Panc1 (cell line): ENCODE measurements at places on chromosomes 3 and 15. TPM values are rescaled to one million over a fixed set of nuclear protein-coding genes. Genes with fewer than 3 reads are reported as not detected.
A peak's percentile ranks its signal among the peaks of the same experiment; 100 is the strongest.

TMCO5A gene
- total RNA-seq = not detected

KCNMB2 gene
- total RNA-seq = not detected

COL7A1 gene
- 40.0 TPM for total RNA-seq

ARPP21 gene
- not detected for total RNA-seq

PAQR5 gene
- 2.0 TPM for total RNA-seq

TRH gene
- not detected for total RNA-seq

SCN11A gene
- not detected for total RNA-seq

SGO1 gene
- 14.8 TPM for total RNA-seq

ISL2 gene
- total RNA-seq = 0.51 TPM

GOLGA8N gene
- total RNA-seq = 4.1 TPM

GOLGA6D gene
- not detected for total RNA-seq

EAF2 gene
- 5.3 TPM for total RNA-seq

STAC gene
- 18.8 TPM for total RNA-seq

GRCh38 chr3:43212914-43213611 lies 73.3 kb upstream of the SNRK start:
- no peak overlapping the region for H3K4me3 ChIP-seq
- H3K36me3 ChIP-seq = no peaks in the 10 kb centered on the region
- no peaks in the 10 kb centered on the region for H3K27me3 ChIP-seq
- DNase-seq = no peak

- no peak overlapping the region for H3K4me3 ChIP-seq
- H3K4me1 ChIP-seq = no peaks in the 10 kb centered on the region
- H3K27me3 ChIP-seq = no peaks in the 10 kb centered on the region
- DNase-seq = no peak
Observed at GRCh38 chr3:167575000-167575600, 78.6 kb downstream of the WDR49 start.

GRCh38 chr15:93523481-93523880 lies 434.5 kb upstream of the RGMA start:
- no peak for DNase-seq
- no peak overlapping the region for H3K4me3 ChIP-seq
- no peak overlapping the region for H3K27ac ChIP-seq
- H3K36me3 ChIP-seq = no peaks in the 10 kb centered on the region

- DNase-seq = no peak
- no peaks in the 10 kb centered on the region for H3K4me1 ChIP-seq
- H3K36me3 ChIP-seq = no peaks in the 10 kb centered on the region
- no peaks in the 10 kb centered on the region for H3K27me3 ChIP-seq
- no peak overlapping the region for H3K27ac ChIP-seq
Observed at GRCh38 chr3:171377859-171378258, 82.3 kb downstream of the TNIK start.

DNA sequence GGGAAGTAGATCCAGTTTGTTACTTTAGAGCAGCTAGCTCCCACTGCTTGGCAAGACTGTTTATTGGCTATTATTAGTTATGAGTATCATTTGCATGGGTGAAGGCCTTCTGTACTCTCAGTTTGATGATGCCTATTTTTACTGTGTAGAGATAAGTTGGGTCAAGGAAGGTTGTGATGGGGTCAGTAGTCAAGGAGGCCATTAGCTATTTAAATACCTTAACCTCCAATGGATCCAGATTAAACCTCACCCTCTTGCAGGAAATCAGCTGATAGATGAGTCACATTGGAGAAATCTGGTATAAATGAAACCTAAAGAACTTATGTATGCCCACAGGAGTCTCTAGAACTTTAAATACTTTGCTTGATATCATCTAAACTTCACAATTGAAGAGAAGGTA lies 45.0 kb downstream of the THBS1 start:
- H3K36me3 ChIP-seq = no peaks in the 10 kb centered on the region
- no peak overlapping the region for H3K4me3 ChIP-seq
- DNase-seq = no peak
- H3K4me1 ChIP-seq = no peaks in the 10 kb centered on the region; the same call in 1 of the 2 replicates
- no peaks in the 10 kb centered on the region for H3K27me3 ChIP-seq

GRCh38 chr3:133040696-133041523 lies 2.7 kb downstream of the TMEM108 start:
- peak; percentile 20 for DNase-seq
- peaks cover 19% of the 10 kb centered on the region; the same call in 1 of the 2 replicates for H3K4me1 ChIP-seq
- no peak overlapping the region; the same call in 1 of the 2 replicates for H3K27ac ChIP-seq
- no peak overlapping the region for H3K4me3 ChIP-seq

DNA sequence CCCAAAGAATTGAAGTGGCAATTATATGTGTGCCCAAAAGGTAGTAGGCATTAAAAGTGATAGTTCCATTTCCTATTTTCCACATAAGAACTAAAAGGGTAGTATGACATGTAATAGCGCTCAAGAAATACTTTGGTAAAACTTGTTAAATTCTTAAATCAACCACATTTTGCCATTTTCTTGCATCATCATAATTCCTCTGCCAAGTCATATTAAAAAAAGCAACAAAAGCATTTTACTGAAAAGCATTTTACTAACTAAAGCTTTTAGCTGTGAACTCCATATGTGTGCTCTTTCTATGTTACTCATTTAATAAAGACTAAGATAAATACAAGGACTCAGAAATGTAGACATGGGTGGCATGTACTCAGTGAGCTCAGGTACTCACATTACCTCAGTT lies 70.1 kb downstream of the GPR160 start:
- H3K27me3 ChIP-seq = no peaks in the 10 kb centered on the region
- no peak overlapping the region for H3K4me3 ChIP-seq
- no peaks in the 10 kb centered on the region for H3K4me1 ChIP-seq
- no peak overlapping the region for H3K27ac ChIP-seq

GRCh38 chr15:40664909-40665308 lies 30.1 kb upstream of the RAD51 start:
- peaks cover 4% of the 10 kb centered on the region; the same call in 1 of the 2 replicates for H3K36me3 ChIP-seq
- no peak overlapping the region for H3K27ac ChIP-seq
- no peaks in the 10 kb centered on the region for H3K27me3 ChIP-seq
- no peak for DNase-seq

GRCh38 chr15:40787991-40788390 lies 18.2 kb downstream of the C15orf62 start:
- H3K36me3 ChIP-seq = no peaks in the 10 kb centered on the region
- H3K4me1 ChIP-seq = peaks cover 6% of the 10 kb centered on the region; the same call in 1 of the 2 replicates
- H3K27me3 ChIP-seq = no peaks in the 10 kb centered on the region
- no peak overlapping the region for H3K4me3 ChIP-seq
- no peak overlapping the region for H3K27ac ChIP-seq
- DNase-seq = no peak

GRCh38 chr15:39438799-39439592 lies 141.9 kb upstream of the THBS1 start:
- DNase-seq = no peak
- H3K36me3 ChIP-seq = no peaks in the 10 kb centered on the region
- no peaks in the 10 kb centered on the region for H3K27me3 ChIP-seq

GRCh38 chr3:17544632-17545031 lies 197.8 kb downstream of the TBC1D5 start:
- DNase-seq = no peak
- H3K4me1 ChIP-seq = no peaks in the 10 kb centered on the region
- H3K4me3 ChIP-seq = no peak overlapping the region
- H3K27ac ChIP-seq = no peak overlapping the region

- peak overlapping the region; percentile 26; the same call in 1 of the 2 replicates for H3K27ac ChIP-seq
- DNase-seq = no peak
- H3K4me1 ChIP-seq = peaks cover 10% of the 10 kb centered on the region
Observed at GRCh38 chr15:35309886-35310285, 224.8 kb upstream of the NANOGP8 start.

GRCh38 chr3:183844606-183845005 lies 19.2 kb upstream of the MAP6D1 start:
- H3K4me1 ChIP-seq = no peaks in the 10 kb centered on the region
- no peak for DNase-seq
- H3K36me3 ChIP-seq = peaks cover 20% of the 10 kb centered on the region
- H3K4me3 ChIP-seq = no peak overlapping the region

- no peaks in the 10 kb centered on the region for H3K27me3 ChIP-seq
- H3K27ac ChIP-seq = no peak overlapping the region
- DNase-seq = no peak
- H3K4me3 ChIP-seq = no peak overlapping the region
- H3K36me3 ChIP-seq = no peaks in the 10 kb centered on the region
Observed at GRCh38 chr3:78148986-78149717, 1109.3 kb downstream of the ROBO2 start.

DNA sequence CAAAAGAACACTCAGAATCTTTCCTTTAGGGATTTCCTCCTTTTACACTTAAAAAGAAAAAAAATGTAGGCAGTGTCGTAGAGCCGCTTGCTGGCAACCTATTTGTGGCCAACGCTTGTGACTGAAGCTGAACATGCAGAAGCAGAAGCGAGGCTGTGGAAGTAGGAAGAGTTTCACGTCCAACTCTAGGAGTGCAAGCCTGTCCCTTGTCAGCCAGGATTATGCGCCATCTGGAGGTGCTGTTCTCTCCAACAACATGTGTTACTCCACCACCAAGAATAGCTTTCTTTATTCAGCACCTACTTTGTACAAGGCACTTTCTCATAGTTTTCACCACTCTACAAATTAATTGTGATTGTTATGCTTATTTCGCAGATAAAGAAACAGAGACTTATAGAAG lies 223.2 kb upstream of the LMCD1 start:
- no peak overlapping the region for H3K4me3 ChIP-seq
- H3K27ac ChIP-seq = no peak overlapping the region
- no peaks in the 10 kb centered on the region for H3K36me3 ChIP-seq

DNA sequence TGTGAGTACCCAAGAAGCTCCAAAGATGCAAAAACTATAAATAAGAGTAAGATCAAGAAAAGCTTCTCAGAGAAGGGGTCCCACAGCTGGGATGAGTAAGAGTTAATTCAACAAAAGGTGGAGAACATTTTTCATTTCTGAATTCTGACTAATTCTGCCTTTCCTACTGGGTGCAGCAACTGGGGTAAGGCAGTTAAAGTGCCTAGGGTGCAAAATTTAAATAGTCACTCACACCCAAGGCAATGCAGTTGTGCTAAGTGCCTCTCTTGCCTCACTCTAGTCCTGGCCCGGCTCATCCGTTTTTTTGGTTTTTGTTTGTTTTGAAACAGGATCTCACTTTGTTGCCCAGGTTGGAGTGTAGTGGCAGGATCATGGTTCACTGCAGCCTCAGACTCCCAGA lies 240.2 kb downstream of the TP63 start:
- H3K36me3 ChIP-seq = no peaks in the 10 kb centered on the region
- H3K4me3 ChIP-seq = no peak overlapping the region
- H3K27me3 ChIP-seq = no peaks in the 10 kb centered on the region
- DNase-seq = no peak
- H3K4me1 ChIP-seq = no peaks in the 10 kb centered on the region

DNA sequence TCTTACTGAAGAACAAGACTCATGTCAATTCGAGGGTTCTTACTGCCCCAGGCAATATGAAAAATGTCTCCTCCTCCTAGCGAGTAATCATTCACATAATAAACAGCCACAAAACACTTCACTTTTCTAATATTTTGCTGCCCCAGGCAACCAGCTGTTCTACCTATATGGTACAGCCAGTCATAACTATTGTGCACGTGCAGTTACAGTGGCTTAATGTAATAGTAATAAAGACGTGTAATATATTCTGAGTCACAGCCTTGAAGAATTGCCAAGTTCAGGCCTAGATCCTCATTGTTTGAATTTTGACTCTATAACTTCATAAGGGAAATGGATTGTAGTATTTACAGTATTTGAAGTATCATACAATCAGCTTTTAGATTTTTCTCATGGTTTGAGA lies 1250.0 kb upstream of the GBE1 start:
- no peak overlapping the region for H3K4me3 ChIP-seq
- no peaks in the 10 kb centered on the region for H3K4me1 ChIP-seq
- no peaks in the 10 kb centered on the region for H3K36me3 ChIP-seq
- no peak for DNase-seq
- H3K27ac ChIP-seq = no peak overlapping the region

- peak overlapping the region; percentile 36 for H3K4me3 ChIP-seq
- no peaks in the 10 kb centered on the region for H3K36me3 ChIP-seq
- no peak for DNase-seq
- H3K27ac ChIP-seq = peak overlapping the region; percentile 73
- peaks cover 14% of the 10 kb centered on the region for H3K4me1 ChIP-seq
Observed at GRCh38 chr15:33200903-33201302, 6.4 kb upstream of the FMN1 start.

GRCh38 chr3:8987645-8988383 lies 24.5 kb upstream of the RAD18 start:
- H3K27me3 ChIP-seq = no peaks in the 10 kb centered on the region
- H3K27ac ChIP-seq = no peak overlapping the region
- no peaks in the 10 kb centered on the region for H3K36me3 ChIP-seq
- H3K4me3 ChIP-seq = no peak overlapping the region
- DNase-seq = no peak

DNA sequence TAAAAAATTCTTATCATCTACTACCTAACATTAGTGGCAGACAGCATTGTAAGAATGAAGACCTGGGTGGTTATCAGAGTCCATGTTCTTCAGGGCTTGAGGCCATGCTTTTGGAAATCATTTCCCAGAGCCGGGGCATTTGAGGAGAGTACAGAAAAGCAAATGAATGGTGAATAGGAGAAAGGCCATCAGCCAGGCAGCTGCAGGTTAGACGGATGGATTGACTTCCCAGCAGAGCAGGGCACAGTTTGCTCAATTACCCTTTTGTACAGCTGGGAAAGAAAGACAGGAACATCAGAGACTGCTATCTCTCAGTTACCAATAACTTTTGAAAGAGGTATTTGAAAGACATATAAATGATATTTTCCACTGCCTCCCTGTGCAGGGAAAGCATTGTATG lies 135.6 kb downstream of the ALCAM start:
- H3K36me3 ChIP-seq = no peaks in the 10 kb centered on the region
- H3K27ac ChIP-seq = no peak overlapping the region
- no peak overlapping the region for H3K4me3 ChIP-seq
- H3K4me1 ChIP-seq = no peaks in the 10 kb centered on the region
